ENCODE measurements at places on chromosomes 5 and 9.

- DNase-seq: no peak
Observed at GRCh38 chr9:104774132-104774531, 10.2 kb downstream of the NIPSNAP3B start.

DNA sequence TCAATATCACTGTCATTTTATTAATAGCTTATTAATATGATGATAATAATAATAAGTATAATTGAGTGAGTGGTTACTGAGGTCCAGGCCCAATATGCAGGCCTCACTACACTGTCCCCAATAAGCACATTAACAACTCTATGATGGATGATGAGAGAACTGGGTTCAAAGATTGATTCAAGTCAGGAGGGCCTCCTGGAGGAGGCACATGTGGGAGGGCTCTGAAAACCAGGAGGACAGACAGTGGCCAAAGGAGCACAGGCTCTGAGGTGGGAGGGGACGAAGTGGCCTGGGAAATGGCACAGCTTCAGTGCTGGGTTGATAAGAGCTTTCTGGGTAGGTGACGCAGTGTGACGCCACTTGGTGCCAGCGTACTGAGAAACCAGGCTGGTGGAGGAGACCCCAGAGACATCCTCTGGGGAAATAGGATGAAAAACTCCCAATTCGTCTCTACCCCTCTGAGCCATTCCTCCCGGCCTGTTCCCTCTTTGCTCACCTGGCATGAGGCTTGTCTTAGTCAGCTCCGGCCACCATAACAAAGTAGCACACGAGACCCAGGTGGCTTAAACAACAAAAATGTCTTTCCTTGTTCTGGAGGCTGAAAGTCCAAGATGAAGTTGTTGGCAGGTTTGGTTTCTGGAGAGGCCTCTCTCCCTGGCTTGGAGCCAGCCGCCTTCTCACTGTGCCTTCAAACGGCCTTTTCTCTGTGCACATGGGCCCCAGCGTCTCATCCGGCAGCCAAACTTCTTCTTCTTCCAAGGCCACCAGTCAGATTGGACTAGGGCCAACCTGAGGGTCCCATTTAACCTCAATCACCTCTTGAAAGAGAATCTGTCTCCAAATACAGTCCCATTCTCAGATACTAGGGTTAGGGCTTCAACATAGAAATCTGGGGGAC, 31.6 kb downstream of the NTNG2 start:
- DNase-seq: no peak

GRCh38 chr5:175343308-175343707, 100.7 kb downstream of the DRD1 start:
- DNase-seq: no peak

DNA sequence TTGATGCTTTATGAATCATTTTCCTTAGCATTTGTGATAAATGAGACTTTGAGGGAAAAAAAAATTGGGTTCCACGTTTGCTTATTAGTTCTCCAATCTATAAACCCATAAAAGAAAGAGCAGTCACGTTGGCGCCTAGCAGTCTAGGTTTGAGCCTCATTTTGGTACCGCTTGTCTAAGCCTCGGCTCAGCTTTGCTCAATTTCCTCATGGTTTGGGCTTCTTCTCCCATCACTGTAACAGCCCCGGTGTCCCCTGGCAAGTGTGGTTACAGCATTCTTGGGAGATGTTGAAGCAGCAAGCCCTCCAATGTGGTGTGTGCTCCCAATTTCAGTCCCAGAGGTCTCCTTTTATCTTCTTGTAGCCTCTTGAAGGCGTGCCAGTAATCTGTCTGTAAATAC, 578.4 kb downstream of the CDK5RAP2 start:
- no peak for DNase-seq

DNA sequence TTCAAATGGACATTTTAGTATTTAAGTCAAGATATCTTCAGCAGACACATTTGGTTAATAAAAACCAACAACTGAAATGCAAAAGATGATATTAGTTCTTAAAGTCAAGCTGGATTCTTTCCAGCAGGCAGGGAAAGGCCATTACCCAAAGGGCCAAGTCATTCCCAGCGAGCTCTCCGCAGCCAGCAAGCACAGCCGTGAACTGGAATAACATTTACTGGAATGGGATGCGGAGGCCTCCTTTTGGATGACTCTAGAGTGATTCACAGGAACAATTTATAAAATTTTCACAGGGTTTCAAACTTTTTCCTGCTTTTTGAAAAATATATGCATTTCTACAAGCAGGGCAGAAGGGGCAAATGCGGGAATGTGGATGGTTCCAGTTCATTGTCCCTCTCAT, 76.6 kb upstream of the DAB2 start:
- DNase-seq: peak; percentile 63

DNA sequence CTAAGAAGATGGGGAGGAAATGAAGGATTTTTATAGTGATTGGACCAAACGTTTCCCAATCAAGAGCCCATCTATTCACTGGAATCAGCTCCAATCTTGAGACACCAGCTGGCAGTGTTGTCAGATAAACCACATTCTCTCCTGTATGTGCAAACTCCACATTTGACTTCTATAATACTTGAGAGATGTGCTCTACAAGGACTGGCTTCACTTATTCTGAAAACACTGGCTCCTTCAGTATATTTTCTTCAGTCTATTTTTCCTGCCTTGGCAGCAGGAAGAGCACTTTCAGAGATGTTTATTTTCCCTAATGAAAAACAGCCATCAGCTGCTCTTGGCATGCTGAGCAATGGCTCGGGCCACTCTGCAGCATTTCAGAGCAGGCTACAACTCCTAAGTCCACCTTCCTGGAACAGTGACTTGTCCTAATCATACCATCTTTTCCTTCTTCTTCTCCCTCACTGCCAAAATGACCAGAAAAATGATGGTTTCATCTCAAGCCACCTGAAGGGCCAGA, 96.9 kb upstream of the FSTL4 start:
- no peak for DNase-seq

Data from urothelium cell line (cell line).